AG10803 (cell line): ENCODE measurements at places on chromosomes 2 and 18.
A peak's percentile ranks its signal among the peaks of the same experiment; 100 is the strongest.

DNA sequence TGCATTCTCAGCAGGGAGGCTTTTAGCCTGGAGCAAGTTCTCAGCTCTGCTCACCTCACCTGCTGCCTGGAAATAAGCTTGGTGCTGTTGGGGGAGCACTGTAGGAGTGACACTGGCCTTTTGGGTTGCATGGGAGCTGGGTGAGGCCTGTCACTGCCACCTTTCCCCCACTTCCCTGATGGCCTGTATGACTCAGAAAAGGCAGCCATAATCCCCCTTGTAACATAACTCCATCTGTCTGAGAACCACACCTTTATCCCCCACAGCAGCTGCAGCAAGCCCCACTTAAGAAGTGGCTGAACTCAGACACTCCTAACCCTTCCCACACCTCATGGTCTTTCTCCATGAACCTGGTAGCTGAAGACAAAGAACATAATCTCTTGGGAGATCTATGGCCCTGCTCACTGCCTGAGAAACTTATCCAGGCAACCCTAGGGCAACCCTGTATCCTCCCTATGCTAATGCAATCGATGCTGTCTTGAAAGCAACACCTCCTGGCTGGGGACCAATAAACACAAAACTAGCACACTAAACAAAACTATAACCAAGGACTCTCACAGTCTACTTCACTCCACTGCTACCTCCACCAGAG lies 258.9 kb upstream of the OSR1 start:
- no peak for DNase-seq

- peak; percentile 73 for DNase-seq
Measured at GRCh38 chr18:59752666-59753065, 55.4 kb upstream of the CCBE1 start.

DNA sequence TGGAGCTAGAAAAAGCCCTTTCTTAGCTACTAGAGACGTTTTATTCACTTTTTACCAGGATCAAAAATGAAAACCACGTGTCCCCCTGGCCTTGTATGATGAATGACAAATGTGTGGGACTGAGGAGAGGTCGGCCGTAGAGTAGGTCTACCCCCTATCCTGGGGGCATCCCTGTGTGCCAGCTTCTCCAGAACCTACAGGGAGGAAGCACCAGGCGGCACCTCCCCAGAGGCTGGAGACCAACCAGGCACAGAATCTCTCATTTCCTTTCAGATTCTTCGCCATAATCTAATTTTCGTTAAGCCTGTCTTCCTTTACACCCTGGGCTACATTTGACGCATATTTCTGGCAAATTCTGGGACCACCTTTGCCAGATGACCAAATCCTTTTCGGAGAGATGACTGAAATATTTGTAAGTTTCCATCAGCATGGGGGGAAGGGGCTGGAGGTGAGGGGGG lies 15.9 kb downstream of the TWIST2 start:
- no peak for DNase-seq

DNA sequence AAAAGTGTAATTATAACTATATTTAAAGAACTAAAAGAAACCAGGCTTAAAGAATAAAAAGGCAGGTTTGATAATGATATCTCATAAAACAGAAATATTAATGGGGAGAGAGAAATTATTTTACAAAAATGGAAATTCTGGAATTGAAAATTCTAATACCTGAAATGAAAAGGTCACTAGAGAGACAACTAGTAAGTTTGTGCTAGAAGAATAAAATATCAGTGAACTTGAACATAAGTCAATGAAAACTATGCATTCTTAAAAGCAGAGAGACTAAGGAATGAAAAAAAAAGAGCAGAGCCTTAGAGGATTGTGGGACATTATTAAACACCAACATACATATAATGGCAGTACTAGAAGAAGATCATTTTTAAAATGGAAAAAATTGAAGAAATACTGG lies 1475.0 kb upstream of the ZEB2 start:
- DNase-seq, result no peak

DNA sequence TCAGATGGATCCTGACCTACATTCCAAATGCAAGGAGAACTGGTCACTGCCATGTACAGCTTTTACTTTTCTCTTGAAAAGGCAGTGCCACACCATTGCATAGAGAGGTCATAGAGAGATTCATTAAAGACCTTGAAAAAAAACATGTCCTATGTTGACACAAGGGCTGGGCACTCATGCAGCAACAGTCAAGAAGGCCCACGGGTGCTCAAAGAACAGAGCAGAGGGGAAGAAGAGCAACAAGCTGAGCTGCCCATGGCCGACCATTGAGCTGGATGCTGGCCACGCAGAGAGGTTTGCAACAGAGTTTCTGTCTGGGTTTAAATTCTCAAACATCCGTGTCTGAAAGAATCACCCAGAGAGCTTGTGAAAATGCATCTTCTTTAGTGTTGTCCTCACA lies 99.1 kb downstream of the ADD2 start:
- no peak for DNase-seq

- peak; percentile 80 for DNase-seq
Measured at GRCh38 chr18:24426398-24427294, at the start of gene IMPACT. Gene IMPACT (plus strand): TSS chr18:24426670. CDS start chr18:24426757, 87 bp downstream.

DNA sequence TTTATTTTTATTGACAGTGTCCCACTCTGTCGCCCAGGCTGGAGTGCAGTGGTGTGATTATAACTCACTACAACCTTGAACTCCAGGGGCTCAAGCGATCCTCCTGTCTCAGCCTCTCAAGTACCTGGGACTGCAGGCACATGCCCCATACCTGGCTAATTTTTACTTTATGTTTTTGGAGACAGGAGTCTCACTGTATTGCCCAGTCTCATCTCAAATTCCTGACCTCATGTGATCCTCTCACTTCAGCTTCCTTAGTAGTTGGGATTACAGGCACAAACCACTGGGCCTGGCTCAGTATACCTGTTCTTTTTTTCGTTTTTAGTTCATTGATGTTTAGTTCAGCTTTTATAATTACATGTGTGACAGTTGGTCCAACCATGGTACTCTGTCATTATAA lies 40.1 kb upstream of the SNORC start:
- no peak for DNase-seq

DNA sequence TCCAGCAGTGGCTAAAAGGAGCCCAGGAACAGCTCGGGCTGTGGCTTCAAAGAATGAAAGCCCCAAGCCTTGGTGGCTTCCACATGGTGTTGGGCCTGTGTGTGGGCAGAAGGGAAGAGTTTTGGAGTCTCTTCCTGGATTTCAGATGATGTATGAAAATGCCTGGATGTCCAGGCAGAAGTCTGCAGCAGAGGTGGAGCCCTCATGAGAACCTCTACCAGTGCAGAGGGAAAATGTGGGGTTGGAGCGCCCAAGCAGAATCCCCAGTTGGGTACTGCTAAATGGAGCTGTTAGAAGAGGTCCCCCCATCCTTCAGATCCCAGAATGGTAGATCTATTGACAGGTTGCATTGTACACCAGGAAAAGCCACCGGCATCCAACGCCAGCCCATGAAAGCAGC lies 412.1 kb downstream of the TDRD15 start:
- no peak for DNase-seq

DNA sequence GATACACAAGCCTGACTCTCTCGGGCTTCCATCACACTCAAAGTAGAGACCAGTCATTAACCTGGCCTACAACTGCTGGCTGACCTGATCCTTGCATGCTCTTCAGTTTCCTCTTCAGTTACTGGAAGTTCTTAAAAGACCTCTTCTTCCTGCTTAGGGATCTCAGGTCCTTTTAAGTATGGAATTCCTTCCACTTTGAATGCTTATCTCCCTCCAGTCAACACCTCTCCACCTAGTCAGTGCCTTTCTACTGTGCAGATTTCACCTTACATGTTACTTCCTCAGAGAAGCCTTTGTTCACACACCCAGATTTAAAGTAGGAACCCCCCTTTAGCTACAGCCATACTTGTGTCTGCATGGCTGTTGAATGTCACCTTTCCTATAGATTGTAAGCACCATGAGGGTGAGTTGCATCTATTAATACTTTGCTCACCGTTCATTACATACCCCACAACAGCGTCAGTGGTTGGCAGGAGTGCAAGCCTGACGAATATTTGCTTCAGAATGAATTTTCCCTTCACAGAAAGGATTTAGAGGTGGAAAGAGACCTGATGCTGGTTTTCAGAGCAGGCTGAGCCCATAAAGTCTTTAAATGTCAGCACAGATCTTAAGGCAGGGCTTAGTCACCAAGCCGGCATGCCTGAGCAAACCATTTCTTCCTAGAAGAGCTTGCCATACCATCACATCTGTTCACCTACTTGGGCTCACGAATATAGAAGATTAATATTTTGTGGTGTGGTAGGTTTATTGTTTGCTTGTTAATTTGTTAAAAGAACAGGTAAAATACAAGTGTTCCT lies 90.1 kb downstream of the ACVR1 start:
- DNase-seq, result no peak

DNA sequence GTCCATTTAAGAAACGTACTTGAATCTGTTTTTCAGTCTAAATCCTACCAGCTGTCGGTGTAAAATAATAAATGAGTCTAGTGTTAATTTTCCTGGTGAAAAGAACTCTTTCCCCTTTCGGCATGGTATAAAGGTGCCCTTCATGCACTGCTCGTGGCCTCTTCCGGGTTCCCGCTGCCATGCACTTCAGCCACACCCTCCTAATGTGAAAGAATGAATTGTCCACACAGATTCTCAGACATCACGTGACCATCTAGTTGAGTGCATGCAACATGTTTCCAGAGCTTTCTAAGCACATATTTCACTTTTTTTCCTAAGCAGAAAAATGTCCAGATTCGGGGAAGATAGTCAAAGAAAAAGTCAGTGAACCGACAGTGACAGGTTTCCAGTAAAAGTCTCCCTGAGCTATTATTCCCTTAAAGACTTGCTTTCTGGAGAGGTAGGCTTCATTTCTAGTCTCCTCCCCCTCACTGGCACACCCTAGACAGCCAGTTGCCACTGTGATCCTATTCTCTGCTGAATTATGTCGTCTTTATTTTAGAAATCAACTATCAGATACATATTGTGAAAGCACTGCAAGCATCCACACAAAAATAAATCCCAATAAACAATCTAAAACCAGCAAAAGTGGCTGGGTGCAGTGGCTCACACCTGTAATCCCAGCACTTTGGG lies 65.9 kb upstream of the RPL31 start:
- no peak for DNase-seq

DNA sequence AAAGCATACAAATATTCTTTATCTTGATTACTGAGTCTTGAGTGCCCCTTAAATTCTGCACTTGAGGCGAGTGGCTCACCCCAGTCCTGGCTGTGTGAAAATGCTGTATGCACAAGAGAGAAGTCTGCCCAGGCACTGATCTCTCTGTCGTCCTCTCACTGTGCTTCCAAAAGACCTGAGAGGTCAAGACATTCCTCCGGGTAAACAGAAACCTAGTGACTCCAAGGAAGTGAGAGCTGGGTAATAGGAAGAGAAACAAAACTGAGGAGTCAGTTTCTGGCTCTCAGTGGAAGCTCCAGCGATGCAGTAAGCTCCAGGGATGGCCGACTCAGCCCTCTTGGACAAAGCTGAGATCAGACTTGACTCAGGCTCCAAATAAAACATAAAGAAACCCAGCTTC lies 70.9 kb downstream of the AAK1 start:
- peak; percentile 34 for DNase-seq

DNA sequence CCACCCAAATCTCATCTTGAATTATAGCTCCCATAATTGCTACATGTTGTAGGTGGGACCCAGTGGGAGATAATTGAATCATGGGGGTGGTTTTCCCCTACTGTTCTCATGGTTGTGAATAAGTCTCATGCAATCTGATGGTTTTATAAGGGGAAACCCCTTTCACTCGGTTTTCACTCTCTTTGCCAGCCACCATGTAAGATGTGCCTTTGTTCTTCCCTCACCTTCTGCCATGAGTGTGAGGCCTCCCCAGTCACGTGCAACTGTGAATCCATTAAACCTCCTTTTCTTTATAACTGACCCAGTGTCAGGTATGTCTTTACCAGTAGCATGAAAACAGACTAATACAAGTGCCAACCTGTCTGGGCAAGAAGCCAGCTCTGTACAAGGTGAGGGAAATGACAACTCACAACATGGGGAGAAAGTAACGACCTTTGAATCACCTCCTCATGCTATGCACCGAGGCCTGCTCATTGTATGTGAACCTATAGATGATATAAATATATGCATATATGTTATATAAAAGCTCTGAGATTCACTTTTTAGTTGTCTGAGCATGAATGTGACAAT lies 162.2 kb downstream of the ALPK2 start:
- no peak for DNase-seq

GRCh38 chr2:161796192-161796591 lies 172.0 kb downstream of the SLC4A10 start:
- peak; percentile 30 for DNase-seq

GRCh38 chr2:224259831-224260230 lies 142.1 kb downstream of the FAM124B start:
- no peak for DNase-seq

DNA sequence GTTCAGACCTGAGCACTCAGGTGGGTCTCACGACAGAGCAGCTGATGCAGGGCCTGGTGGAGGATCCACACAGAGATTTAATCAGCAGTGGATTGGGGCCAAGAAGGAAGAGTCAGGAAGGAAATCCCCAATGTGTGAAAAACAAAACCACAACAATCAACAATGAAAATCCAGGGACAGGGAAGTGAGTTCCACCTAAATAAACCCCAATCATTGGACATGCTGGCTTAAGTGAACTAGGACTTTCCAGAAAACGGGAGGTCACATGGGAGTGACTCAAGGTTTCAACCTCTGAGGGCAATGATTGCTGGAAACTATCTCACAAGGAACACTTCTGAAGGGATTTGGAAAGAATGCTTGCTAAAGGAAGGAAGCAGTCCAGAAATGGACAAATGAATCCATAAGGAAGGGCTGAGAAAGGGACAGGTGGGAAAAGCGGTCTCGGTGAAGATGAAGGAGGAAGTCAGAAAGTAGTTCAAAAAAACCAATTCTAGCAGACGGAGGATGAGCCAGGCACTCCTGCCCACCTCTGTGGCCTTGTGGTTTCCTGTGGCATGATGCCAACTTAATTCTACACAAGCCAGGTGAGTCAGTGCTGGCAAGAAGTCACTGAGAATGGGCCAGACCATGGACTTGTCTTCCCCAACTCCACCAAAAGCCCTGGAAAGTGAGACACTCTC lies 15.4 kb upstream of the XDH start:
- DNase-seq, result no peak
